GM03348 (cell line): ENCODE measurements at places on chromosomes 7 and 10.

- no peak for DNase-seq
These were observed 94.8 kb upstream of the ZNF804B start for GRCh38 chr7:88664630-88665233.

GRCh38 chr10:74275755-74276290 lies 124.8 kb downstream of the ADK start:
- no peak for DNase-seq

- no peak for DNase-seq
These were observed 39.2 kb upstream of the LRRC17 start for GRCh38 chr7:102873470-102874165.

DNA sequence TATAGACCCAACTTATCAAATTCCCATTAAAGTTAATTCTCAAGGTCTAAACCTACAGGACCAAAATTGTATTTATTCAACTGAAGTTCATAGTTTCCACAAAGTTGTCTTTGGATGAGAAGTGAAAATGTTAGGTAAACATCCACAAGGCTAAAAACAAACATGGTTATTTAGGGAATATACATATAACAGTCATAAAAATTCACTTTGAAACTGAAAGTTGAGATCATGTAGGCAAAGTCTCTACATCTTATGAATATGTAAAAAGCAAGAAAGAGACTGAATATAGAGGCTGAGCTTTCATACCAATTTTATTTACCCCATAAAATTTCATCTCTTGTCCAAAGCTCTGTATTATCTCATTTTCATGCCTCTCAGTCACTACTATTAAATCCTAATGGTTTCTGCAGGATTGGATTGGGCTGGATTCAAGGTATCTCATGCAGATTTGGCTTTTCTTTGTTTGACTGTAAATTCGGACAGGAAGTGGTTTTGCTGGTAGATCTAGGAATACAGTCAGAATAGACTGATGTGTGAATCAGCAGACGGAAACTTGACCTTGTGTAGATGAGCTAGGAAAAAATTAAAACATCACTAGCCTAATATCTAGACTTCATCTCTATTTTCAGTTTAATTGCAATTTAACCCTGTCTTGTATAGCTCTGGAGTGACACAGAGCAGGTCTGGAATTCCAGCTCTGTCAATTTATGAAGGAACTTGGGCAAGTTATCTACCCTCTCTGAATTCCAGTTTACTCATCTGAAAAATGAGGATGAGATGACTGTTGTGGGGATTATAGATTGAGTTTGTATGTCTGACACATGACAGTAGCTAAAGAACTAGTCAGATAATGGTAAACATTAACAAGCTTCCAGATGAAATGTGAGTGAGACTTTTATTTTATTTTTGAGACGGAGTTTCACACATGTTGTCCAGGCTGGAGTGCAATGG lies 27.3 kb upstream of the SKAP2 start:
- peak; percentile 31 for DNase-seq

DNA sequence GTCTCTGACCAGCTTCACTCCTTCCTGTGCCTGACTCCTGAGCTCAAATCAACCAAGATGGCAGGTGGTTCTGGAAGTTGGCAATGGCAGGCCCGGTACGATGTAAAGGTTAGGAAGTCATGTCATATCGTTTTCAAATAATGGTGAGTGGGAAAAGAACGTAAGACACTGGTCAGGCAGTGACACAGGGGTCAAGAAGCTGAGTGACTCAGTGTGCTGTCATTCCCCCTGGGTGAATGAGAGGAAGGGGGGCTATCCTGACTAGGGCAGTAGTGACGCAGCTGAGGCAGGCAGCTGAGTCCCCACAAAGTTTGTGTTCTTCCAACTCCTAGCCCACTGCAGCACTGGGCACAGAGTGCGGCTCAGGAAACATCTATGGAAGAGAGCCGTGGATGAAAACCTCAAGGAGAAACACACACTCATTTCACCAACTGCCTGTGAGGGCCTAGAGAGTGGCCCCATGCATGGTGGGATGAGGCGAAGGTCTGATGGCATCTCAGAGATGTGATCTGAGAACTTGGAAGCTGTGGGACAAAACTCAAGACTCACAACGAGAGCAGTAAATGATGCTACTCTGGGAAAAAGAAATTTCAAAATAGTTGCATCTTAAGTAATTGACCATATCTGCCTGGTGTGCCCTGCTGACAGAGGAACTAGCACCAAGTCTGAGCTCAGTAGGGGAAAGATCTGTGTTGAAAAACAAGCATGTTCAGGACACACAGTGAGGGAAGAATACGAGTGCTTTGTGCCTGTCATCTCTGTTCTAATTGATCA lies 23.2 kb downstream of the CREB3L2 start:
- DNase-seq = peak; percentile 85

- no peak for DNase-seq
These were observed 171.4 kb downstream of the RAPGEF5 start for GRCh38 chr7:22185559-22185958.

GRCh38 chr10:88423732-88424131 lies 159.4 kb downstream of the RNLS start:
- no peak for DNase-seq

GRCh38 chr7:31051598-31052486 lies at the start of gene ADCYAP1R1:
ADCYAP1R1 (plus strand) TSS chr7:31052308; CDS start chr7:31063265, 10,957 bp downstream.
- DNase-seq = no peak

GRCh38 chr10:59336632-59337031 lies 25.7 kb downstream of the FAM13C start:
- DNase-seq = peak; percentile 57

- peak; percentile 57 for DNase-seq
These were observed 137.6 kb upstream of the CDK6 start for GRCh38 chr7:92973974-92974373.

DNA sequence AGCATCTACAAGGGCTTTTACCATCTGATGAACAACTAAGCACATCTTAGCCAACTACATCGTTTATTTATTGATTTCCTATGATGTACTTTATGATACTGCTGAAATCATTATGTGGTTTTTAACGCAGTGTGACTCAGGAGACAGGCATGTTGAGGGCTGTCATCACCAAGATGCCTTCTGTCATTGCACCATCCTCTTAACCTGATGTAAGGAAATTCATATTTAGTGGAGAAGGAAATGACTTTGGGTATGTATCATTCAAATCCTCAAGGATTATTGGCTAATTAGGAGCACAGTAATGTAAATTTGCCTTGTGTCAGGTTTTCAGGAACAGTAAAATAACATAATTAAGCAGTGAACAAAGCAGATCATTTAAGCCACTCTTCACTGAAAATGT lies 138.5 kb upstream of the MGMT start:
- no peak for DNase-seq

DNA sequence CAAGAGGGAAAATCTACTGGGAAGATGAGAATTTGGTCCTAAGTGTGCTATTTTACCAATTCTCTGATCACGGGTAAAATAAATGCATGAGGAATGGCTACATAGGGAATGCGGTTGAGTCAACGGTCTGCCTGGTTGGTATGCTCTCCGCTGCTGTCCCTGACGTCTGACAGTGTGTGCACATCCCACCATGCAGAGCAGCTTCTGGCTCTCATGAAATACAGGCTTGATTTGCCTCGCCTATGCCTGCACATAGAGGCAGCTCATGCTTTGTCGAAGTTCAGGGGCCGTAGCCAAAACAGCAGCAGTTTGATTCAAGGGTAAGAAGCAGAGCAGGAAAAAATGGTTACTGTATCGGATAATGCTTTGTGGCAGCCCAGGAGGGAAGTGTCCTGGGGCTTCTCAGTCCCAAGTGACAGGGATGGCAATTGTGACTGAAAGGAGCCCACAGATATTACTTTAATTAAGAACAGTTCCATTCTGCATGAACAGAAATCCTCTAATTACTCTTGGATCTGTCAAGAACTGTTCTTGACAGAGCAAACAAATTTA lies 268.4 kb upstream of the SLC26A5 start:
- no peak for DNase-seq

GRCh38 chr7:27774717-27775328 lies 34.9 kb downstream of the TAX1BP1 start:
- peak; percentile 33 for DNase-seq

DNA sequence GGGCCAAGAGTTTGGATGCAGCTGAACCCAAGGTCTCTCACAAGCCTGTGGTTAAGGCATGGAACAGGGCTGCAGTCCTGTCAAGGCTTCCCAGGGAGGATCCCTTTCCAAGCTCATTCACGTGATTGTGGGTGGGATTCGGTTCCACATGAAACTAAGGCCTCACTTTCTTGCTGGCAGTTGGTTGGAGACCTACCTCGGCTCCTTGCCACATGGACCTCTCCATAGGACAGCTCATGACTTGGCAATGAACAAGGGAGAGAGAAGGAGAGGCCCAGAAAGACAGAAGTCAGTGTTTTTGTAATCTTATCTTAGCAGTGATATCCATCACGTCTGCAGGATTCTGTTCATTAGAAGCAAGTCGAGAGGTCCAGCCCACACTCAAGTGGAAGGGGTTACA lies 583.8 kb downstream of the LRMDA start:
- DNase-seq = no peak

DNA sequence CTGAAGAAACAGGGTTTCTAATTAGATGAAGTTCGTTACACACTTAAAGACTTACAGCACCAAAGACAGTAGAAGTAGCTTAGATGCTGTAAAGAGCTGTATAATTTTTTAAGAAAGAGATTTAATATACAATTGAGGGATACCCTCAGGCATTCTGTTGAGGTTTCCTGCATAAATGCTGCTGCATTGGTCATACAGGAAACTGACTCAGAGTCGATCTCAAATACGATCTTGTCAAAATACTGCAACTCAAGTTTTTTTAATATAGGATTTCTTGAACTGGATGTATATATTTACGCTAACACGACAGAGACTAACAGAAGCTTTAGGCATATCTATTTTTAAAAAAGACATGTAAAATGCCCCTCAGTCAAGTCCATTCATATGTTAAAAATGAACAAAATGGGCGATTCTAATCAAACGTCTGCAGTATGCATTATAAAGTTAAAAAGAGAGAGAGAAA lies 2.4 kb upstream of the ARID5B start:
- no peak for DNase-seq

DNA sequence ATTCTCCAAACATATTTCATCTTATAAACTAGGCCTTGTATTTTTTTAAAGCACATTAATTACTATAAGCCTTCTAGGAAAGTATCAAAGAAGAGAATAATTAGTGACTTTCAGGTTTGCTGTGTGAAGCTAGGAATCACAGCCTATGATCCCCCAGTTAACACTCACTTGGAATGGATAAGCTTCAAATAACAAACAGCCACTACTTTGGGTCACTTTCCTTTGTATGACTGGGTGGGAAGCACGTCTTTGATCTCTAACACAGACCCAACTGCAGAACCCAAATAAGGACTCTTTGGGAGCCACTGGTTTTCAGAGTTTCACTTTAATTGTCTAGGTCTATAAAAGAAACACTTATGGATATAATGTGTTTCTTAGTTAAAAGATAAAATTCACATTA lies 769.3 kb downstream of the MAGI2 start:
- no peak for DNase-seq

DNA sequence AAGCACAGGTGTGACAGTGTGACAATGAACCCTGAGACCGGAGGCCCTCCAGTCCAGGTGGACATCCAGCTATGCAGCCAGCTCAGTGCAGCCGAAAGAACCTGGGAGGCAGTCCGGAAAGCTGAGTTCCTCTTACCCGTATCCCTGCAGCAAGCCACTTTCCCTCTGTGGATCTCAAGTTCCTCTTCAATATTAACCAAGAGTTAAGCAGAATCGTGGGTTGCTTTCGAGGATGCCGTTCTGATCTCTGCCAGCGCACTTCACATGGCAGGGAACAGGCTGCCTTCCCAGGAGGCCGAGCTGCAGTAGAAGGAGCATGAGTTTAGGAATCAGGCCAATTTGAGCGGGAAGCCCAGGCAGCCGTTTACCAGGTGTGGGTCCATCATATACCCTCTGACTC lies 591.6 kb downstream of the SDK1 start:
- DNase-seq = no peak

DNA sequence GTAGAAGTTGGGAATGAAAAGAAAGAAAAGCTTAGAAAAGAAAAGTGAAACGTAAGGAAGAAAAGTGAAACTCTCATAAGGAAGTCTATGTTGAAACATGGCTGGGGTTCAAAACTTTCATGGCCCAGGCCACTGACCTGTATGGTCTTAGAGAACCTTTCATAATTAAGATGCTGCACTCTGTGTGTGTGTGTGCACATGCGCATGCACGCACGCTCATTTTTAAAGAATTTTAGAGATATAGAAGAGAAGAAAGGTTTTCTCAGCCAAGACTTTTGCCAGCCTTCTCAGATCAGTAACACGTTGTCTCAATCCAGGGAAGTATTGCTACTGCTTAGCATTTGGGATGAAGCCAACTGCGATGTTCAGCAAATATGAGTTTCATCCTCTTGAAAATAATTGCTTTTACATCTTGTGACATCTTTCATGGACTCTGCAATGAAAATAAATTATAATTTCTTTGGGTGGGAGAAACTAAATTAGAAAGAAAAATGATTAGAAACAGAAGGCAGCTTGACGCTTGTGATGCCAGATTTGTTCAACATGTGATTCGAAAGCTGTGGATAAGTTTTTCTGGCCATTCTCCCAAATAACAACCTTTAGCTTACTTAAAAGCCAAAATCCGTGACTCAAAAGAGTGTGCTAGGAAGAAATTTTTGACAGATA lies 16.2 kb upstream of the SLC26A4 start:
- peak; percentile 20 for DNase-seq

GRCh38 chr7:141097430-141097829 lies 23.6 kb downstream of the TMEM178B start:
- DNase-seq = peak; percentile 5

DNA sequence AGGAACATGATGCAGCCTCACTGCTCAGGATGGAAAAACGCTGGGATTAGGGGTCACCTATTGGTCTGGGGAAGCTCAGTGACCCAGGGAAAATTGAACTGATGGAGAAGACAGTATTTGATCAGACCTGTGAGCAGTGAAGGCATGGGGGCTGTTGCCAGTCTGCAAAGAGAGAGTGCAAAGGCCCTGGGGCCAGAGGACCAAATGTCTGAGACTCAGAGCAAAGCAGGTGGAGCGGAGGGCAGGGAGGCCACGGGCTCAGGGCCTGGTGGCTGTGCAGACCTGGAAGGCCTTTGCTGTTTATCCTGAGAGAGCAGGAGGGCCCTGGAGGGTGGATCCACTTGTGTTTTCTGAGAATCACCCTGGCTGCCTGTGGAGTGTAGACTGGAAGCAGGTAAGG lies 67.1 kb downstream of the INPP5A start:
- DNase-seq = no peak

DNA sequence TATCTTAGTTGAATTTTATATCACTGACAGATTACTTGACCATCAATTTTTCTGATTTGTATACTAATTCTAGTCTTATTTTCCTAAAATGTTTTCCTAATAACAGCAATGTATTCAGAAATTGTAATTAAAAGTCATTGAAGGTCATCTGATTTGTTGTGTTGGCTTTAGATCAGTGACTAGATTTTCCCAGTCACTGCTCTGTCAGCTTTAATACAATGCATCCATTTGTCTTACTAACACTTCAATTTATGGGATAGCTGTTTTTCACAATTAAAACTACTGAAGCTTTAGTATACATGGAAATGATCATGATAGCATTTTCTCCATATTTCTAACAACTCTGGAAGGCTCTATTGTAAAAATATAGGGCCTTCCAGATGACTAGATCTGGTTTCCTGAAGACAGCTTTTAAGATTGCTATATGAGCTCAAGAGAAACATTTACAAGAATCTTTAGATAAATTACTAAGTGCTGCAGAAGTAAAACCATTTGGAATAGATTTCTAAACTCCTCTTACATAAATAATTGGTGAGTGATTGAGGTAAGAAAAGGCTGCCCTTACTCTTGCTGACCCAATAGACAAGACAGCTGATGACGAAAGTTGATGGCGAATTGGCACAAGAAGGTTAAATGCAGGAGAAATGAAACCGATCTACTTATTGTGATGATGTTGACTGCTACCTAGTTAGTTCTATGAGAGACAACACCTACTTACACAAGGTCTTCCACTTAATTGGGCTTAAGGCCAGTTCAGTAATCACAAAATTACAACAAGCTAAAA lies 74.1 kb downstream of the LRRTM3 start:
- DNase-seq = no peak
